CD4-positive, alpha-beta T cell treated with Interleukin-2 at 100 ng/mL for 4 hours (primary cell): ENCODE measurements at places on chromosomes 12 and 14.

GRCh38 chr12:75944097-75944904, 87.3 kb downstream of the PHLDA1 start:
- DNase-seq = peak; percentile 64

DNA sequence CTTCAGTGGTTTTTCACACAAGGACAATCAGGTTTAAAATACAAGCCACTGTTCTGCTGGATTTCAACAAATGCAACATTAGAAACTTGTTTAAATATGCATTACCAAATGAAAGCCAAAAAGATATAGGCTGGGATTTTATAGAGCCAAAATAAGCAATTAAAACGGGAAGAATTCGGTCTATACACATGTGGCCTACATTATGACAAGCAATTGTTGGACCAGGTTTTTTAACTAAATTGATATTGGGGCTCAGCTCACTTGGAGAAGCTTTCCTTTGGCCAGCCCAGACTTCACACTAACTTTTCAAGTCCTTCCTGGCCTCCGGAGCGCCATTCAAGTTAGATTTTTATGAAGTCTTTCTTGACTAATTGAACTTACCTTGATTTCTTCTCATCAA, 16.9 kb upstream of the PDE3A start:
- no peak for DNase-seq

GRCh38 chr12:82966001-82966559, 279.4 kb downstream of the TMTC2 start:
- DNase-seq = no peak

- no peak for DNase-seq
These were observed 457.6 kb upstream of the RGS6 start for GRCh38 chr14:71474301-71475265.

DNA sequence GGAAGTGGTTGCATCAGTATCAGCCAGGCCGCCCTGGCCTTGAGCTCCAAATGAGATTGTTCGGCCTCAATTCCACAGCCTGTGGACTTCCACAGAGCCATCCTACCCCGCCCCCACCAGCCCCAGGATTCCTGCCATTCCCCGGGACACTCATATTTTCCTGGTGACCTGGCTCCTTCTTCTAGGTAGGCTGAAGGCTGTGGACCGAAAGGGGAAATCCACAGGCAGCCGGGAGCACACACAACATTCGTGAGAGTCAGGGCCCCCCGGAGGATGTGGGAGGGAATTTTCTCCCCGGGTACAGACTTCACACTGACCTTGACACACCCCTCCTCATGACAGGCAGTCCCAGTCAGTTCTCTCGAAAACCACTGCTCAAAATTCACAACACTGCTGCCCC, 39.9 kb downstream of the RIN3 start:
- DNase-seq = no peak
